ENCODE measurements at places on chromosomes 1 and 21.
A peak's percentile ranks its signal among the peaks of the same experiment; 100 is the strongest.

GRCh38 chr1:237386362-237387143 is 344.6 kb downstream of the RYR2 start:
- DNase-seq: no peak

DNA sequence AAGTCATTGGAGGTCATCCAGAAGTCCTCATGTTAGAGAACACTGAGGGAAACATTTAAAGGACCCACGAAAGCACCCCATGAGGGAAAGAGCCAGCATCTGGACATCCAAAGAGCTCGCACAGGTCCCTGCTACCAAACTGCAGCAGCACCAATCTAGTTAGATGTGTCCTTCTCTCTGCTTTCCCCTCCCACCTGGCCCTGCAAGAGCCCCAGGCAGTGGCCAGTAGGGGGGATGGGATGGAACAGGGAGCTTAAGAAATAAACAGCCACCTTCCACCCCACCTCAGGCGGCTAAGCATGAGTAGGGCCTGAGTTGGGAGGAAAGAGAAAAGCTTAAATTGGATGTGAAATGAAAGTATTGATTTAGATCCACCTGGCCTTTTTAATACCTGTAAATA is 175.9 kb upstream of the KCND3 start:
- DNase-seq: no peak

DNA sequence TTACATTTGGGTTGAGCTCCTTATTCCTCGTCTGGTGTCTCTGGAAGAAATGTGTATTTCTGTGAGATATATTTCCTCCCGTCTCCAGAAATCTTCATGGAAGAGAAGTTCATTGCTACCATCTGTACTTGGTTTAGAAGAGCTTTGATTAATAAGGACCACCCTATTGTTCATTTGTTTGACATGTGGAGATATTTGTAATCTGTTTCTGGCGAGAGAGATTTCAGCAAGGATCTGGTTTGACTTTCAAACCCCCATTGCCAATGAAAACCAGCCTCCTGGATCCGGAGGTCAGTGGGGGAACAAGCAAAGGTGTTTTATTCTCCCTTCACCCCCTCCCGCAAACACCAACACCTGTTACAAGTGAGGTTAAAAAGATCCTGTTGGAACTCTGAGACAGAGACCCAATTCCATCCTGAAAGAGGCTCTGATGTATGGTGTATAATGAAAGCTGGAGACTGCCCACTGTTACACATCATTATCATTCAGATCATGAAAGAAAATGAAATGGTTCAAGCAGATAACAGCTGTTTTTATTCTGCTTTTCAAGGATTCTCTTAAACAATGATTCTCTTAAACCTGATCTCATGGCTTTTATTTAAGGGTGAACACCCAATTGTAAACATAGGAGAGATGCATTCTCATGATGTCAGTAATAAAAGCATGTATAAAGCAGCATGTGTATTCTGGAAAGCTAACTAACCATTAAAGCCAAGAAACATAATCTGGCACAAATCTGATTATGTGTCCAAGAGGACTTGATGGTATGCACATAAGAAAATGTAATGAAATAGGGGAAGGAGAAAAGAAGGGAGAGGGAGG is 393.5 kb upstream of the ADGRL2 start:
- no peak for DNase-seq

DNA sequence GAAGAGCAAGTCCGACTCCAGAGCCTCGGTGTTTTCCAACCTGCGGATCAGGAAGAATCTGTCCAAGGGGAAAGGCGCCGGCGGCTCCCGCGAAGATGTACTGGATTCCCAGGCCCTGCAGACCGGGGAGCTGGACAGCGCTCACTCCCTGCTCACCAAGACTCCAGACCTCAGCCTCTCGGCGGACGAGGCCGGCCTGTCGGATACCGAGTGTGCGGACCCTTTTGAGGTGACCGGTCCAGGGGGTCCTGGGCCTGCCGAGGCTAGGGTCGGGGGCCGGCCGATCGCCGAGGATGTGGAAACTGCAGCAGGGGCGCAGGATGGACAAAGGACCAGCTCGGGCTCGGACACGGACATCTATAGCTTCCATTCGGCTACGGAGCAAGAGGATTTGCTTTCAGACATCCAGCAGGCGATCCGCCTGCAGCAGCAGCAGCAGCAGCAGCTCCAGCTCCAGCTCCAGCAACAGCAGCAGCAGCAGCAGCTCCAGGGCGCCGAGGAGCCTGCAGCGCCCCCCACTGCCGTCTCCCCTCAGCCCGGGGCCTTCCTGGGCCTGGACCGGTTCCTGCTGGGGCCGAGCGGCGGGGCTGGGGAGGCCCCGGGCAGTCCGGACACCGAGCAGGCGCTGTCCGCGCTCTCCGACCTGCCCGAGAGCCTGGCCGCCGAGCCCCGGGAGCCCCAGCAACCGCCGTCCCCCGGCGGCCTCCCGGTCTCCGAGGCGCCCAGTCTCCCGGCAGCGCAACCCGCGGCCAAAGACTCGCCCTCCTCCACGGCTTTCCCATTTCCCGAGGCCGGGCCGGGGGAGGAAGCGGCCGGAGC is 827 bp downstream of the FMN2 start:
- DNase-seq: no peak

DNA sequence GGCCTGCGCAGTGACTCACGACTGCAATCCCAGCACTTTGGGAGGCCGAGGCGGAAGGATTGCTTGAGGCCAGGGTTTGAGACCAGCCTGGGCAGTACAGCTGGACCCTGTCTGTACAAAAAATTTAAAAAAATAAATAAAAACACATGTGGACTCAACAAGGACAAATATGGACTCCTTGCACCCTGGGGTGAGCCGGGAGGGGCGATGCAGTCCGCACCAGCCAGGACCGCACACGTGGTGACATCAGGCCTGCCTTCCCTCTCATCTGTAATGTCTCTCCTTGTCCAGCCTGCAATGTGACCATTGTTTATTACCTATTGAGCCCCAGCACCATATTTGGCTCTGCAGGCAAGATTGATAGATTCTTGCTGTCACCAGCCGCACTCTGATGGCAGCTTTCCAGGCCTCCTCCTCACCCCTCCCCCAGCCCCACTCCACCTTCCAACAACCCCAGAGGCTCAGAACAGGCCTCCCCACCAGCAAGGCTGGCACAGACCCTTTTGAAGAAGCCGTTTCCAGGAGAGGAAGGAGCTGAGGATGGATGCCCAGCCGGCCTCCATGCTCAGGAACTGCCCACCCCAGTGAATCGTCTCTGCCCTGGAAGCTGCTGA is 55.2 kb downstream of the IRF2BP2 start:
- no peak for DNase-seq

DNA sequence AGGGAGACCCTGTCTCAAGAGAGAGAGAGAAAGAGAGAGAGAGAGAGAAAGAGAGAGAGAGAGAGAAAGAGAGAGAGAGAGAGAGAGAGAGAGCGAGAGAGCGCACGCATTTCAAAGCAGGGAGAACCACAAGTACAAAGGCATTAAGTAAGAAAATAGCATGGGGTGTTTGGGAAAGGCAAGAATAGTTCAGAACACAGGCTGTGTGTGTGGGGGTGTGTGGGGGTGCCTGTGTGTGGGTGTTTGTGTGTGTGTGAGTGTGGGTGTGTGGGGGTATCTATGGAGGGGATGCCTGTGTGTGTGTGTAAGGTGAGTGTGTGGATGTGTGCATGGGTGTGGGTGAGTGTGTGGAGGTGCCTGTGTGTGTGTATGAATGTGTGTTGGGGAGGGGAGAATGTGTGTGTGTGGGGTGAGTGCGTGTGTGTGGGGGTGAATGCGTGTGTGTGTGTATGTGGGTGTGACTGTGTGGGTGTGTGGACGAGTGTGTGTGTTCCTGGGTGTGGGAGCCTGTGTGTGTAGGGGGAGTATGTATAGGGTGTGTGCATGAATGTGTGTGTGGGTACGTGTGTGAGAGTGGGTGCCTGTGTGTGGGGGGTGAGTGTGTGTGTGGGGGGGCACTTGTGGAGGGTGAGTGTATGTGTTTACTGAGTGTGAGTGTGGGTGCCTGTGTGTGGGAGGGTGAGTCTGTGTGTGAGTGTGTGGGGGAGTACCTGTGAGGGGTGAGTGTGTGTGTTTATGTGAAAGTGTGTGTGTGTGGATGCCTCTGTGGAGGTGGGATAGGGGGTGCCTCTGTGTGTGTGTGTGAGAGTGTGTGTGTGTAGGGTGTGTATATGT is 19.1 kb upstream of the HDAC1 start:
- DNase-seq: peak; percentile 6

DNA sequence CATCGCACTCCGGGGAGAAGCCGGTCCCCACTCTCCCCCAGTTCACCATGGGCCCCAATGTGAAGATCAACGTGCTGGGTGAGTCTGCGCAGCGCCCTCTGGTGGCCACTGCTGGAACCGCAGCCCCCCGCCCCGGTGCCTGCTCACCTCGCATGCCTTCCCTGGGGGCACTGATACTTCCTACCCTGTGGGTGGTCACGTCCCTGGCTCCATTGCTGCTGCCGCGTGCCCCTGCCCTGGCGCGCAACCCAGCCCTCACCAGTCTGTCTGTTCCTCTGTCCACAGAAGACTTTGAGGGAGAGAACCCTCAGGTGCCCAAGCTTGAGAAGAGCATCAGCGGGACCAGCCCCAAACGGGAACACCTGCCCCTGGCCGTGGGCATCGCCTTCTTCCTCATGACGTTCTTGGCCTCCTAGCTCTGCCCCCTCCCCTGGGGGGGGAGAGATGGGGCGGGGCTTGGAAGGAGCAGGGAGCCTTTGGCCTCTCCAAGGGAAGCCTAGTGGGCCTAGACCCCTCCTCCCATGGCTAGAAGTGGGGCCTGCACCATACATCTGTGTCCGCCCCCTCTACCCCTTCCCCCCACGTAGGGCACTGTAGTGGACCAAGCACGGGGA is 7.6 kb downstream of the EFNA3 start:
- peak; percentile 81 for DNase-seq

DNA sequence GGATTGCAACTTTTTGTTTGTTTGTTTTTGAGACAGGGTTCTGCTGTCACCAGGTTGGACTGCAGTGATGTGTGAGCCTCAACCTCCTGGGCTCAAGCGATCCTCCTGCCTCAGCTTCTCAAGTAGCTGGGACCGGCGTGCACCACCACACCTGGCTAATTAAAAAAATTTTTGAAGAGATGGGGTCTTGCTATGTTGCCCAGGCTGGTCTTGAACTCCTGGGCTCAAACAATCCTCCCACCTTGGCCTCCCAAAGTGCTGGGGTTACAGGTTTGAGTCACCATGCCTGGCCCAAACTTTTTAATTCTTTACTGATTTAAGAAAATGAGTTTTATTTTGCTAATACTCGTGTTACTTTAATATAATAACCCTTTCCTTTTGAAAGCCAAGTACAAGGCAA is 31.5 kb upstream of the SERPINC1 start:
- no peak for DNase-seq

DNA sequence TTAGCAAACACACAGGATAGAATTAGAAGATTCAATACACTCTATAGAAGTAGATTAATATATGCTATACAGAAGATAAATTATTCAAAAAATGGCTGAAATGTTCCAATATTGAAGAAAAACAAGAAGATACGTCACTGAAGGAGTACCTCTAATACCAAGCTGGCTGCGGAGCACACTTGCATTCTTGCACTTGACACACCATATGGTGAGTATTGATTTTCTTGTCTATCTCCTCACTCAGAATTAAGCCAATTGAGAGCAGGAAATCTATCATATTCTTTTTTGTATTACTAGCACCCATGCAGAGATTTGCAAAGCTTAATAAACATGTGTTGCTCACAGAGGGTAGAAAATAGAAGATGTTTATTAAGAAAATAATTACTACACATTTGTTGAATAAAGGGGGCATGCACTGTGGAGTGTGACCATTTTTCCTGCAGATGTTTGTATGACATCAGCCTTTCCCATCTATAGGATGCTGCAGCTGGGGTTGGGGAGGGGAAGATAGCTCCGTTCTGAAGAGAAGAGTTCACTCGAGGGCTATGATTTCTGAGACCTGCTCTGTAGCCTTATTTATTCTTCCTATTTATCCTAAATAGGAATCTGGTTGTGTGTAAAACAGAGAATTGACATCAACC is 318.1 kb downstream of the HHIPL2 start:
- no peak for DNase-seq

DNA sequence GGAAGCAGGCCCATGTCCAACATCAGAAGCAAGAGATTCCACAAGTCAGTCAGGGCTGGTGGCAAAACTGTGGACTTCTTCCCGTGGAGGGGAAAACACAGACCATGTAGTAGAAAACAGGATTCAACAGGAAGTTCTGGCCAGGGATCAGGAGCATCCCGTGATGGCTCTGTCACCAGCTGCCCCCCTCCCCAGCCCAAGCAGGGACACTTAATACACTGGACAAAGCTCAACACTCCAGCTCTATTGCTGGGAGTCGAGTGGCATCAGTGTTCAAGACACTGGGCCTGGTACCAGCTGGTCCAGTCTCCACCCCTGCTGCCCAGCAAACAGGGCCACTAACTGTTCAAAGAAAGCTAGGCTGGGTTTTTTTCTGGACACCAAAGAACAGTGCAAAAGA is 3.7 kb downstream of the SLC45A3 start:
- no peak for DNase-seq

- no peak for DNase-seq
Observed at GRCh38 chr21:33433425-33434114, 30.4 kb downstream of the IFNGR2 start.

- DNase-seq: no peak
Observed at GRCh38 chr1:93244298-93245069, 64.0 kb downstream of the CCDC18 start.

DNA sequence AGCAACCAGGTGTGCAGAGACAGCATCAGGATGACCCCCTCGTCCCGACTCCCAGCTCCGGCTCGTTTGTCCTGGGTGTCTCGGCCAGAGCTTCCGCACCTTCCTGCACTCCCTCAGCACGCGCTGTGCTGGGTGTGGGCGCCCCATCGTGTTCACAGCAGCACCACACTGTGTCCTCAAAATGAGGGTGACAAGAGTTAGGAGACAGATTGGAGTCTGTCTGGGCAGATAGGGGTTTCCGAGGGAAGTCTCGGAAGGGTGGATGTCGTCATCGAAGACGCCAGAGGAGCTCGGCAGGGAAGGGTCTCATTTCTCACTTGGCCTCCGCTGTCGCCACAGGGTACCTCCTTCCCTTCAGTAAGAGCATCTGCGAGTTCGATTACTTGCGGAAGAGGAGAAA is 4.1 kb downstream of the CCDC27 start:
- no peak for DNase-seq

GRCh38 chr1:68103884-68104554 is 53.6 kb upstream of the DIRAS3 start:
- DNase-seq: no peak

- no peak for DNase-seq
Observed at GRCh38 chr1:5647234-5647633, 345.0 kb downstream of the NPHP4 start.

DNA sequence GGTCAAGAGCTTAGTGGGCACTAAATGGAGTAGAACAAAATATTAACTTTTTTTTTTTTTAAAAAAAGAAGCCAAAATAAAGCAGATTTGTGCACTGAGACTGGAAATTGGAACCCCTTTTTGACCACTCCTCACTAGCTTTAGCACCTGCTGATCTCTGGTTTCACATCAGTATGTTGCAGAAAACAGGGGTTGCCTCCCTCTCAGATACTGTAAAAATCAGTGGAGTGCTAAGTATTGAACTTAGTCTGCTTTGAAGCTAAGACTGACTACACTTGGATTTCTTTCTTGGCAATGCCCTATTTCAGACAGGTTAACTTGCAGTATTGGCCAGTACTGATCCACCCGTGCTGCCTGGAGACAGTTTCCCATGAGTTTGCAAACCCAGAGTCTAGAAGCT is 2.7 kb upstream of the KIAA0040 start:
- no peak for DNase-seq
